Activated CD4-positive, alpha-beta T cell treated with anti-CD3 and anti-CD28 coated beads, Interleukin-2, amount 10 ng/mL, durations not matched to agents 7 days and 5 days (primary cell): ENCODE measurements at places on chromosomes 11 and 22. TPM values are rescaled to one million over a fixed set of nuclear protein-coding genes. Genes with fewer than 3 reads are reported as not detected.

DNA sequence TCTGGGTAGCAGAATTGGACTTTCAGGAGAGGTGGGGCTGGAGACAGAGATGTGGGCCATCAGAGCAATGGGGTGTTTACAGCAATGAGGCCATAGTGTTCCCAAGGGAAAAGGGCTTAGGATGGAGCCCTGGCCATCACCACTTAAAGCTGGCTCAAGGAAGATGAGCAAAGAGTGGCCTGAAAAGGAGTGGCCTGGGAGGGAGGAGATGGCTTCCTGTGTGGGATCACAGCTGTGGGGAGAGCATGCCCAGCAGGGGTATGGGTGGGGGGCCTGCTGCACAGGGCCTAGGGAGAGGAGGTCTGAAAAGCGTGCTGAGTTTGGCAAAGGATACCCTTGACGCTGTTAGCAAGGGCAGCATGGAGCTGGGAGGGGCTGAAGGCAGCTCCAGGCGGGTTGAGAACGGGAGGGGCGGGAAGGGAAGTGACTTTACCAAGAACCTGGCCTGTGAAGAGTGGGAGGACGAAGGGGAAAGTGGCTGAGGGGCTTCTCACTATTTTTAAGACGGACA lies 13.9 kb downstream of the LRRC32 start:
- no peak for DNase-seq
- H3K27me3 ChIP-seq = peaks cover 6% of the 10 kb centered on the region
- no peak overlapping the region for H3K27ac ChIP-seq

DNA sequence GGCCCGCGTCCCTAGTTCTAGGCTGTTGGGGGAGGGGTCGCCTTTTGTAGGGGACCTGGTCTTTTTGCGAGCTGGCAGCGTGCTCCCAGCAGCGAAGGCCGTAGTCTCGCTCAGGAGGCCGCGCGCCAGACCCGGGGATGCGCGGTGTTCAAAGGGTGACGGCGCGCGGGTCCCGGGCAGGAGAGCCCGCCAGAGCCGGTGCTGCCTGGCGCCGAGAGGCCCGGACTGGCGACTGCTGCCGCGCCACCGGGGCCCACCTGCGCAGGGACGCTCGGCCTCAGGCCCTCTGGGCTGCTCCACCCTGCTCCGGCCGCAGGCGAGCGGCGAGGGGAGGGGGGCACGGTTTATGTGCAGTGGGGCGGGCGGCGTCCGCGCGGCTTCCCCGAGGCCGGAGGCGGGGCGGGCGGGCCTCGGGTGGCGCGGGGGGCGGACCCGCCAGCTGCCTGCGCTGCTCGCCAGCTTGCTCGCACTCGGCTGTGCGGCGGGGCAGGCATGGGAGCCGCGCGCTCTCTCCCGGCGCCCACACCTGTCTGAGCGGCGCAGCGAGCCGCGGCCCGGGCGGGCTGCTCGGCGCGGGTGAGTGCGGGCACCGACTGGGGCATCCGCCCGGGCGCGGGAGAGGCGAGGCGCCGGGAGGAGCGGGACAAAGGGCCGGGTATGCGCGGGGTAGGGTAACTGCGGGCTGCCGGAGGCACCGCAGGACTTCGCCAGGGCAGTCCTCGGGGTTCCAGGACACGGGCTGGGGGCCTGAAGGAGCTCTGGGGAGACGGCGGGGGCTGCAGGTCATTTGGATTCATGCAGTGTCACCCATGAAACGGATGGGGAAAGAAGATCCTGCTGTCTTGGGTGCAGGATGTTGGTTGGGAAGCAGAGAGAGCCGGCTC lies at the start of gene PRSS23:
TSS of gene PRSS23 (plus strand) at position 467 of the 884 bp plus-strand sequence. CDS start 7,102 bp downstream, outside the sequence.
- H3K27ac ChIP-seq = no peak within 1 kb of the TSS
- peaks cover 28% of the 10 kb centered on the region for H3K4me1 ChIP-seq
- peak within 1 kb of the TSS; percentile 68 for H3K4me3 ChIP-seq
- H3K27me3 ChIP-seq = peaks cover 67% of the 10 kb centered on the region

DNA sequence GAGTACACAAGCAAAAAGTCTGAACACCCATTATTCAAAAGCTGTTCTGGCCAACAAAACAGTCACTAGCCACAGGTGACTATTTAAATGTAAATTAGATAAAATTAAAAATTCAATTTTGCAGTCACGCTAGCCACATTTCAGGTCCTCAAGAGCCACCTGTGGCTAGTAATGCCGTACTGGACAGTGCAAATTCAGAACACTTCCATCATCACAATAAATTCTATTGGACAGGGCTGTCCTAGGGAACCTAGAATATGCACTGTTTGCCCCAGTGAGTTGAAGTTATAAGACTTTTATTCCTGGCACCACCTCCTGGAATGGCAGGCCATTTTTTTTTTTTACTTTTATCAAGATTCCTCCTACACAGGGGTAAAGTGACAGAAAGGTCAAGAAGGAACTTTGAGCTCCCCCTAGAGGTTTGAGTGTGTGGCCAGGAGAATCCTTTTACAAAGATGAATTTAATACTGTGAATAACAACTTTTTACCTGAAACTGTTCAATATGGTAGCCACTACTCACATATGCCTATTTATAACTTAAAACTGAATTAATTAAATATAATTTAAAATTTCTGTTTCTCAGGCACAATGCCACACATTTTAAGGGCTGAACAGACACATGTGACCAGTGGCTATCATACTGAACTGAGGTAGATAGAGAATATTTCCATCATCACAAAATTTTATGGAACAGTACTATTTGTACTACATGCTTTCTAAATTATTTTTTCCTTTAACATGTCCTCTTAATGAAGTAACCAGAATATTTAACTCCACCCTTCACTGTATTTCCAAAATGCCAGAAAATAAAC lies 6.5 kb downstream of the MSANTD2 start:
- H3K4me3 ChIP-seq = no peak overlapping the region
- no peaks in the 10 kb centered on the region for H3K27me3 ChIP-seq
- no peak overlapping the region for H3K27ac ChIP-seq
- H3K36me3 ChIP-seq = no peaks in the 10 kb centered on the region

DNA sequence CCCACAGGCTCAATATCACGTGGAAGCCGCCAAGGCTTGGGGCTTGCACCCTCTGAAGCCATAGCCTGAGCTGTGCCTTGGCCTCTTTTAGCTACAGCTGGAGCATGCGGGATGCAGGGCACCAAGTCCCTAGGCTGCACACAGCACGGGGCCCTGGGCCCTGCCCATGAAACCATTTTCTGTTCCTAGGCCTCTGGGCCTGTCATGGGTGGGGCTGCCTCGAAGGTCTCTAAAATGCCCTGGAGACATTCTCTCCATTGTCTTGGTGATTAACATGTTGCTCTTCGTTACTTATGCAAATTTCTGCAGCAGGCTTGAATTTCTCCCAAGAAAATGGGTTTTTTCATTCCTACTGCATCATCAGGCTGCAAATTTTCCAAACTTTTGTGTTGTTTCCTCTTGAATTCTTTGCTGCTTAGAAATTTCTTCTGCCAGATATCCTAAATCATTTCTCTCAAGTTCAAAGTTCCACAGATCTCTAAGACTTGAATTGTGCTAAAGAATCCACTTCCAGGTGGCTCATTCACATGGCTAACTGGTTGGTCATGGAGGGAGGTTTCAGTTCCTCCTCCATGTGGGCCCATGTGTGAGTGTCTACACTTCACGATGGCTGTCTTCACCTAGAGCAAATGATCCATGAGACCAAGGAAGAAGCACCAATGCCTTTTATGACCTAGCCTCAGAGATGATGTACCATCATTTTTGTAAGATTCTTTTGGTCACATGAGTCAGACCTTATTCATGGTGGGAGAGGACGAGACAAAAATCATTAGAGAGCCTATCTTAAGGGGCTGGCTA lies 7.4 kb upstream of the CREBZF start:
- DNase-seq = no peak
- H3K4me3 ChIP-seq = no peak overlapping the region
- H3K27me3 ChIP-seq = peaks cover 2% of the 10 kb centered on the region
- H3K27ac ChIP-seq = no peak overlapping the region
- peaks cover 8% of the 10 kb centered on the region for H3K4me1 ChIP-seq
- H3K36me3 ChIP-seq = peaks cover 3% of the 10 kb centered on the region

GRCh38 chr11:44236296-44236695 lies 73.6 kb downstream of the ALX4 start:
- no peak for DNase-seq
- H3K36me3 ChIP-seq = peaks cover 12% of the 10 kb centered on the region
- H3K4me3 ChIP-seq = no peak overlapping the region
- no peaks in the 10 kb centered on the region for H3K4me1 ChIP-seq
- no peak overlapping the region for H3K27ac ChIP-seq
- no peaks in the 10 kb centered on the region for H3K27me3 ChIP-seq

GRCh38 chr22:49147617-49148175 lies 680.0 kb downstream of the BRD1 start:
- no peaks in the 10 kb centered on the region for H3K4me1 ChIP-seq
- no peak for DNase-seq
- no peaks in the 10 kb centered on the region for H3K36me3 ChIP-seq
- H3K4me3 ChIP-seq = no peak overlapping the region
- H3K27me3 ChIP-seq = no peaks in the 10 kb centered on the region
- H3K27ac ChIP-seq = no peak overlapping the region

- no peak for DNase-seq
- peaks cover 20% of the 10 kb centered on the region for H3K27me3 ChIP-seq
- no peaks in the 10 kb centered on the region for H3K36me3 ChIP-seq
- H3K4me3 ChIP-seq = no peak overlapping the region
- H3K27ac ChIP-seq = no peak overlapping the region
- H3K4me1 ChIP-seq = no peaks in the 10 kb centered on the region
These were observed 4.7 kb downstream of the C11orf87 start for GRCh38 chr11:109426442-109427240.

- H3K36me3 ChIP-seq = no peaks in the 10 kb centered on the region
- no peaks in the 10 kb centered on the region for H3K4me1 ChIP-seq
- DNase-seq = no peak
- no peak overlapping the region for H3K4me3 ChIP-seq
- no peak overlapping the region for H3K27ac ChIP-seq
These were observed 12.5 kb downstream of the LMO2 start for GRCh38 chr11:33879375-33879774.

DNA sequence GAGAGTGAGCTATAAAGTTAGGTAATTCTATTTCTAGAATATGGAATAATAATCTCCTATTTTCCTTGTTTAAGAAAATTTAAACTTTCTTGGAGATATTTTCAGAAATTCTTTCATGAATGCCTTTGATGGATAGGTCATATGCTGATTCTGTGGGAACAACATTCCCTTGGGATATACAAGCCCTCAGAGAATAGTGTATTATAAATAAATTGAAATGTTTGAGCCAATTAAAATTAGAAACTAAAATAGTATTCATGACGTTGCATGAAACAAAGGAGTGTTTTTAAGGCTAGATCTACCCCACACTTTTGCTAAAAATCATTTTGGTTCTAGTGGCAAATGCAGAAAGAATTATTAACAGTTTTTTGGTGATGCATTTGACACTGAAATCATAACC lies 269.3 kb upstream of the ANO3 start:
- H3K36me3 ChIP-seq = no peaks in the 10 kb centered on the region
- no peaks in the 10 kb centered on the region for H3K4me1 ChIP-seq
- no peak overlapping the region for H3K27ac ChIP-seq
- DNase-seq = no peak

DNA sequence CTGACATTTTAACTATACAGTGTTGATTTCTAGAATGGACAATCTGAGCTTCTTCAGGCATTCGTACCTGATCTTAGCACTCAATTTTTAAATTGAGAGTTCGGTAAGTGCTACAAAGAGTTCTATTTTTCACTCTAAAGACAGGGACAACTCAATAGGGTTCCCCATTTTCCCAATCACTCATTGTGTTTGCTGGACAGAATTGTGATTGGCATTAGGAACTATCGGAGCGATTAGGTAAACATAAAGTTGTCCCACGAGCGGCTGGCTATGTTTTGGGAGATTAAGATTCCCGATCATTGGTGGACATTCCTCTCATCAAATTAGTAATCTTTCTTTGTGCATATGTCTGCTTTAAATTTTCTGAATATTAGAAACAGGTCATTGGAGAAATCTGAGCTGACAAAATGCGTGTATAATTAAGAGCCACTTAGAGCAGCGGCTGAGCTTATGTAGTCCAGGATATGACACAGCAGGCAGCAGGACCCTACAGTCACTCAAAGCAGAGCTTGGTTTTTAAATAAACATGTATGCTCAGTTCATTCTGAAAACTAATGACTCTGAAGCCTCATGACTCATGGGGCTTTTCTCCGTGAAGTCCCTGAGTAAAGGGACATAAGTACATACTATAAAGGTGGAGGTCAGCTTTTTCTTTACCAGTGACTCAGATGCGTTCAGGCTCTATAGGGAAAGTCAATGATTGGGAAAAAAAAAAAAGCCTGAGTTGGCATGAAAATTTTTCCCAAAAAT lies 109.4 kb downstream of the GRIA4 start:
- no peak for DNase-seq
- H3K27ac ChIP-seq = no peak overlapping the region
- H3K4me3 ChIP-seq = no peak overlapping the region
- H3K4me1 ChIP-seq = no peaks in the 10 kb centered on the region
- H3K27me3 ChIP-seq = no peaks in the 10 kb centered on the region
- no peaks in the 10 kb centered on the region for H3K36me3 ChIP-seq

- H3K36me3 ChIP-seq = no peaks in the 10 kb centered on the region
- no peak overlapping the region for H3K4me3 ChIP-seq
- H3K27me3 ChIP-seq = peaks cover 25% of the 10 kb centered on the region
- no peaks in the 10 kb centered on the region for H3K4me1 ChIP-seq
- no peak overlapping the region for H3K27ac ChIP-seq
These were observed 37.6 kb upstream of the THY1 start for GRCh38 chr11:119460582-119460981.

GRCh38 chr11:111938687-111939160 lies 1.6 kb downstream of the DIXDC1 start:
- DNase-seq = peak; percentile 29
- peak overlapping the region; percentile 82 for H3K27ac ChIP-seq
- no peaks in the 10 kb centered on the region for H3K36me3 ChIP-seq
- no peaks in the 10 kb centered on the region for H3K27me3 ChIP-seq
- H3K4me1 ChIP-seq = peaks cover 41% of the 10 kb centered on the region

C11orf97 gene
- not detected for total RNA-seq

MMP11 gene
- 0.27 TPM for total RNA-seq

OR4D5 gene
- not detected for total RNA-seq

IL17REL gene
- not detected for total RNA-seq

TPBGL gene
- not detected for total RNA-seq

CCDC83 gene
- not detected for total RNA-seq

TRPC6 gene
- total RNA-seq = not detected

CFL1 gene
- 1,707 TPM for total RNA-seq

MAJIN gene
- total RNA-seq = 0.54 TPM

SLC22A24 gene
- total RNA-seq = not detected

CD3G gene
- 268 TPM for total RNA-seq
